ENCODE measurements at places on chromosomes 7 and 10.

- no peak for DNase-seq
Measured at GRCh38 chr7:95997632-95998031, 225.3 kb downstream of the DYNC1I1 start.

DNA sequence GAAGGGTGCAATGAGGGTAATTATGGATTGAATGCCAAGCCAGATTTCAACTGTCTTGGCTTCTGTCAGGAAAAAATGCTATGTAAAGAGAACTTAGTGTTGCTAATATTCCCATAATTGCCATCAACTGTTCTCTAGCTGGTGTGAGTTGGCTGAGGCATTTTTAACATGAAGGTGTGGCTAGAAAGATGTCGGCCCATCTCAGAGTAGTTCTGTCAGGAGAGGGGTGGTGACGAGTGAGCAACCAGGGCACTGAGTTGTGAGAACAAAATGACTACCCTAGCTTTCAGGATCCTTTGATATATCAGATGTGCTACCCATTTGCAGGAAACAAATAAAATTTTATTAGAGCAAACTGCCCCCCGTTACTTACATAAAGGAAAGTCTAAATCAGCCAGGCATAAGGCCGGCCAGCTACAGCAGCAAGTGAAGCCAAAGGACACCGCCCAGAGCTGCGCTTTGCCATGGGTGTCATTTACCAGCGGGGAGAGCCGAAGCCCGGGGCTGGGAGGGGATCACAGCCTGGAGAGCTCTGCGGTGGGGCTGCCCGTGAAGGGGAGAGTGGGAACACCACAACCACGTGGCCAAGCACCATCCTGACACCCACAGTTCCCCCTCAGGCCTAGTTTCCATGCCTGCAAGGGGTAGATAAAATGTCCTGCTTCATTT, 141.4 kb downstream of the ICA1 start:
- no peak for DNase-seq

DNA sequence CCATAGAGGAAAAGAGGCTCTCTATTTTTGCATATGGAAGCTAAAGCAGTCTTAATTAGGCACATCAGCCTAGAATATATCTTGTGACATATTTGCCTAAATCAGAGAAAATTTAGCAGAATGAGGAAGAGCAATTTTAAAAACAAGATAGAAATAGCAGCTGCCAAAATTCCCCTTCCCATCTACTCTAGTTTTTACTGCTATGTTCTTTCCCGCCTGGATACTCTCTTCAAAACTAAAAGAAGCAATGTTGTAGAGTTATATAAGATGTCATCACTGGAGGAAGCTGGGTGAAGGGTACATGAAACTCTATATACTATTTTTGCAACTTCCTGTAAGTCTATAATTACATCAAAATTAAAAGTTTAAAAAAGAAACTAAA, 87.0 kb downstream of the ARMH3 start:
- no peak for DNase-seq

- no peak for DNase-seq
Measured at GRCh38 chr10:1215862-1216573, 159.8 kb downstream of the WDR37 start.

GRCh38 chr7:138864667-138865066, 66.7 kb upstream of the ATP6V0A4 start:
- DNase-seq, result no peak

- no peak for DNase-seq
Measured at GRCh38 chr7:54015251-54015650, 526.9 kb upstream of the VSTM2A start.

DNA sequence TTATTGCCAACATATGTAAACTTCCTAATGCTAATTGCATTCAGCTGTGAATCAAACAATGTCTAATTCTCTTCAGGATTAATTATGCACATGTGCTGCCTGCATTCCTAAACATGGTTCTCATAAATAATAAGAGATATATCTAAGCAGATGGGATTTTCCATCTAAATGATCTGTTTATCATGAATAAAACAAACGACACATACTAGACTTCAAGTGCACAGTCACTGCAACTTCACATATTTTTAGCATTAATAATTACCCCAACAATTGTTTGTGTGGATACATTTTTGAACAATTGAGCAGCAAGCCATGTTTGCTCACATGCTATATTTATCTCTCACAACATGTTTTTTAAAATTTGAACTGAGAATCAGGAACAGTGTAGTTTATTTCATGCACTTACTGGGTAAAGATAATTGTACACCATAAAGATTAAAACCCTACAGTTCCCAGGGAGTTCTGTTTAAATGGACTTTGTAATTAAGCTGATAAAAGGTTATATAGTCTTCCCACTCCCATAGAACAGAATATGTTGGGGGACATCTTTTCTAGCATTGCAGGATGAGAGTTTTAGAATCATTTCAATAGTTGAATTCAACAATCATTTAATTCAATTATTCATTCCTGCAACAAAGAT, 378.5 kb downstream of the MDFIC start:
- no peak for DNase-seq

All from esophagus squamous epithelium (tissue), 5 donors.